ENCODE measurements at places on chromosomes 3 and 15.

DNA sequence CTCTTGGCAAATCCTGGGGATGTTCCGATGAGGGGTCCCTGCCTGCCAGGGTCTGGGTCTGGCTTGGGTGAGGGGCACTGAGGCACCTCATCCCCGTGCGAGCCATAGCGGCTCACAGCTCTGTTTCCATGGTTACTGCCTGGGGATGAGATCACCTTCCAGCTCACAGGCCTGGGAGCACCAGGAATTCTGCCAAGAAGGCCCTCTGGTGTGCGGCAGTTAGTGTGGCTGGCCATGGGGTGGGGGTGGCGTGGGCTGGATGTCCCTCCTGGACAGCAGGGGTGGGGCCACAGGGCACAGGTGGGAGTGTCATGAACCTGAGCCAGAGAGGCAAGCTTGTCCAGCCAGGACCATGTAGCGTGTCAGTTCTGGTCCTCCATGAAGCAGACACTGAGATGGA, 22.1 kb upstream of the PRR23E start:
- peak; percentile 65 for DNase-seq

DNA sequence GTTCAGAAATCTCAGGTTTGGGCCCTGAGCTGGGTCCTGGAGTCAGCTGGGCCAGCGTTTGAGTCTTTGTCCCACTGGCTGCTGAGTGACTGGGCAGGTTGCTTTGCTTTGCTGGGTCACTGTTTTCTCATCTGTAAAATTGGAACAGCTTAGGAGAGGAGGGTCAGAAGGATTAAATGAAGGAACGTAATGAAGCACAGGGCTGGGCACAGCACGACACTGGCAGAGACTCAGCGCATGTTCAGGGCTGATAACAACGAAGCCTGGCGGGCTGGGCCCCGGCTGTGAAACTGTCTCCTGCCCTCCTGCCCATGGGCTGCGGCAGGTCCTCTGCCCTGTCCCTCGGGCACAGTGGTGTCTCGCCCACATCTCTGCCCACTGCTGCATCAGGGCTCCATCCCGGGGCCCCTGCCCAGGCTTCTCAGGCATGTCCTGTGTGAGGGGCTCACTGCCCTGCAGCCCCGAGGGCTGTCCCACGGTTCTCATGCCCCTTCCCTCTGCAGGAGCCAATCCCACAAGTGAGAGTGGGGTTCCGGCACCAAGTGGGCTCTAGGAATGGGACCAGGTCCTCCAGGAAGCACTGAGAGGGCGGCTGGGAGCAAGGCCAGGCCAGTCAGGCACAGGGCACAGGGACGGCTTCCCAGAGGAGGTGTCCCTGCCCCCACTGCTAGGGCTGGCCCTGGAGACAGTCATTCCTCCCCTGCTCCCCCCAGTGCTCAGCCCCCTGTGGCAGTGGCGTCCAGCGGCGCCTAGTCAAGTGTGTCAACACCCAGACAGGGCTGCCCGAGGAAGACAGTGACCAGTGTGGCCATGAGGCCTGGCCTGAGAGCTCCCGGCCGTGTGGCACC, 88.0 kb downstream of the TBC1D2B start:
- DNase-seq, result no peak

GRCh38 chr15:35477312-35478262, 68.4 kb downstream of the DPH6 start:
- DNase-seq, result no peak

GRCh38 chr3:88985491-88985890, 121.9 kb upstream of the EPHA3 start:
- DNase-seq, result peak; percentile 62

GRCh38 chr3:101823525-101823924, 25.8 kb upstream of the NFKBIZ start:
- peak; percentile 59 for DNase-seq

DNA sequence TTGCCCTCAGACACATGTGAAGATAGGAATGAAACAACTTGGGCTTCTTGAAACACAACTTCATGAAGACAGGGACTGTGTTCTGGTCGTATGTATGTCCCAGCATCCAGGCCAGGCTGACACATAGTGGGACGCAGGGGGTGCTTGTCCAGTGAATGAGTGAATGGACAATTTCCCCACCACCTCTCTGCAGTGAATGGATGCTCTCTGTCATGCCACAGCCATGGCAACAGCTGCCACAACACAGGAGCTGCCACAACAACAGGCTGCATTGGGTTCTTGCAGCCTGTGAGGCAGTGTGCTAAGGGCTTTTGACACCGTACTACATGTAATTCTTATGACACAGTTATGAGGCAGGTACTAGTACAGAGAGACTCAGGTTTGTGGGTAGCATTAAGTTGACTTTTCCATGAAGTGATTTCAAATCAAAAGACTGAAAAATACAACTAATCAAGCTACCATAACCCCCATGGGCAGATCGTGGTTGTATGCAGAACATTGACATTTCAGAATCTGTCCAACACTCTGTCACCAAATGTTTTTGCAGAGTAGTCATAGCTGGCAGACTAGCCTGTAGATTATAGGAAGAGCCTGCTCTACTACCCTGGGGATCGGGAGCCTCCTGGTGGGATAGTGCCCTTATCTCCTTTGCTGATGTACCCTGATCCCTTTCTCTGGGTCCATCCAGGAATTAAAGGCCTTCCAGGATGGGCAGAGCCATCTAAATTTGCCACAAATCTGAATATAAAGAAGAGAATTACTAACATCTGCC, 40.8 kb downstream of the CLSTN2 start:
- DNase-seq, result no peak

DNA sequence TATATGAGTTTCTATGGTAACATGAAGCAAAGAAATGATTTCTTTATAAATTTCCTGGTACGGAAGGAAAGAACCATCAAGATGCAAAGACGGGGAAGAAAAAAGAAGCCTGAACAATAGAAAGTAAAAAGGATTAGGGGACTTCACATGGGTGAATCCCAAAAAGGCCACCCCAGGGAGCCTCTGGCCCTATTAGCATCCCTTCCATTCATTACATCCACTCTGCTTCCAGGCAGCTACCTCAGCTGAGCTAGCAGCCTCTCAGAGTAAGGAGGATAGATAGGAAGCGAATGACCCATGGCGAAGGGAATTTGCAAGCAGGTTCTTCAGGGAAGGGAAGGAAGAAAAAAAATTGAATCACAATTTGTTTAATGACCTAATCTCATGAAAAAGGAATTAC, 81.6 kb downstream of the GABRB3 start:
- no peak for DNase-seq

DNA sequence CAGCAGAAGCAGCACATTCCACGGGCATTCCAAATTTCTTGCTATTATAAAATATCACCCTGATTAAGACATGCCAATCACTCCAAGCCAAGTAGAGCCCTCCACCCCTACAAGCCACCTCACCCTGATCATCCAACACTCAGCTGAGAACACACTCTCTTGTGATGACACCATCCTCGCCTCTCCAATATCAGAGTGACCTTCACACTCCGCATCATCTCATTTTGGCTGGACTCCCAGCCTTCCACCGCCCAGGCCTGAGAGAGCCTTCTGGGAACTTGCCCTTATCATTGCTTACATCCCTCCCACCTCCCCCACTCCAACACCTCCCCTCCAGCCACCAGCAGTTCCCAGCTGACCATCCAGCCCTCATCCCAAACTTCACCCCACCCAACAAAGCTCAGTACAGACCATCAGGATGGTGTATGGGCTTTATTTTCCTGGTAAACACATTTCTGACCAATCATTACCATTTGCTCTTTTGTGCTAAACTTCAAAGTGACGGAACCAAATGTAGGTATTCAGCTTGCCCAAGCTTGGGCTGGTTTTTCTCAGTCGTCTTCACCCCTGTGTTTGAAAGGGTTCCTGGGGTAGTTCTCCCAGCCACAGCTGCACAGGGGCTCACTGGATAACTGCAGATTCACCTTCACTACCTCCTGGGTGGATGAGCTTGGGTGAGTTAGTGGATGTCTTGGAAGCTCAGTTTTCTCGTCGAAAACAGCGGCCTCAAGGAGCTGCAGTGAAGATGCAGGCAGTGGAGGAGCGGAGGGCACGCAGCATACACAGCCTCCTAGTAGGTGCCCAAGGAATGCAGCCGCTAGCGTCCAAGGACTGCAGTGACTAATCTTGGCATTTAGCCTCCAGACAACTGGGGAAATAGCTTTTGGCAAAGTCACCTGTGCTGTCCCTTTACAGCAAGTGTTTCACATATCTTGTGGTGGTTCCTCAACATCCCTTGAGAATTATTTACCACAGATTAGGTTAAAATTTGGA, 115.1 kb downstream of the LIPC start:
- peak; percentile 92 for DNase-seq

- no peak for DNase-seq
Measured at GRCh38 chr3:134294302-134295280, 43.9 kb upstream of the RYK start.

GRCh38 chr15:55270291-55270690, 19.3 kb downstream of the RAB27A start:
- DNase-seq, result no peak

DNA sequence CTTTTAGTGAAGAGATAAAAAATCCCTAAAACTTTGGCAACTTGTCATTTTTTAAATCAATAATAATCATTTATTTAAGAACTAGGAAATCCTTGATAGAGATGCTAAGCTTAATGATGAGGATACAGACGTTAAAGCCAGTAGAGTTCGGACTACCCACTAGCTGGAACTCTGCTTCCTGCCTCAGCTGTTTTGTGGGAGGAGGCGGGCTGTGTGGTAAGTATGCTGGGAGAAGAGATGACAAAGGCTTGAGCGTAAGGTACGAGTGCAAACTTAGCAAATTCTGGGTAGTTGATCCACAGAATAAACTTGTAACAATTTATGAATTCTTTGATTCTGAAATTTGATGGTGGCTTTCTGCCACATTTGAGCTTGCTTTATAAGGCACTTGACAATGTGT, 111.2 kb upstream of the NANOGP8 start:
- DNase-seq, result no peak

- DNase-seq, result no peak
Measured at GRCh38 chr3:19881036-19881435, 53.0 kb downstream of the EFHB start.

GRCh38 chr15:98909968-98910885, 97.4 kb downstream of the PGPEP1L start:
- no peak for DNase-seq

DNA sequence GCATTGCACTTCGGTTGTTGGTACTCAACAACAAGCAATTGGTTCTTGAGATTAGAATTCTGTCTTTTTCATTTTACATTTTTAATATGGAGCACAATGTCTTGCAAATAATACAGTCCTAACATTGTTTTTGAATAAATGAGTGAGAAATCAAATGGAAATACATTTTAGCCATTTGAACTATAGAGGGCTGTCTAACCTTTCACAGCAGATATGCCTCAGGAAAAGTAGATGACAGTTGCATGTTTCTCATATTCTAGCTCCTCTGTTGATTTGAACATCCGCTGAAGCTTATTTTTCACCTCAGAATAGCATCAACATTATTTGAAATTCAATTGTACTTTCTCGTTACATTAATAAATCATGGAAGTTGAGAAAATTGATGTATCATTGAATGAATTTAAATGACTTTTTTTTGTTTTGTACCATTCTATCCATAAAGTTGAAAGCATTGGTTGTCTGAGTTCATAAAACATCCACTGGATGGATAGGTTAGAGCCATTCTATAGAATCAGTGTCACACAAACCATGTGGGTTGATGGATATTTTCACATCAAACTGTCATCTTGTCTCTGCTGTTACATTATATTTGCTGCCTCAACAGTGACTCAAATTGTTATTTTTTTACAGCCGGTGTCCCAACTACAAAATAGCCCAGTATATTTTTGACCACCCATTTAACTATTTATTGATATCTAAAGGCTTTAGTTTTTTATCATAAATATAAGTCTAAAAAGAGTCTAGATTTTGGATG, 928.3 kb downstream of the NSUN3 start:
- DNase-seq, result no peak

DNA sequence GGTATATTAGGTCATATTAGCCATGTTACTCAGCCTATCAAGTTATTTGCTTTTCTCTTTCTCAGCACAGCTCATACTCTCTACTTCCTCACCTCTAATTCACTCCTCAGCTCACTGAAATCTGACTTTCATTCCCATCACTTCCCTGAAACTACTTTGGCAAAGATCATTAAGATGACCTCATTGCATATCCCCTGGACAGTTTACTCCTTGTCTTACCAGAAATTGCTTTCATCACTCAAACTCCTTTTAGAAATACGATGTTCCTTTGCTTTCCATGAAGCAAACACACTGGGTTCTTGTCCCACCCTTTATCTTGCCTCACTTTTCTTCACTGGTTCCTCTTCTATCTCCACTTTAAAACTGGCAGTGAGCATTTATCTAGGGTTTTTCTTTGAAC, 354.4 kb downstream of the TUSC7 start:
- no peak for DNase-seq

GRCh38 chr3:138019281-138020069, 9.5 kb downstream of the CLDN18 start:
- no peak for DNase-seq

DNA sequence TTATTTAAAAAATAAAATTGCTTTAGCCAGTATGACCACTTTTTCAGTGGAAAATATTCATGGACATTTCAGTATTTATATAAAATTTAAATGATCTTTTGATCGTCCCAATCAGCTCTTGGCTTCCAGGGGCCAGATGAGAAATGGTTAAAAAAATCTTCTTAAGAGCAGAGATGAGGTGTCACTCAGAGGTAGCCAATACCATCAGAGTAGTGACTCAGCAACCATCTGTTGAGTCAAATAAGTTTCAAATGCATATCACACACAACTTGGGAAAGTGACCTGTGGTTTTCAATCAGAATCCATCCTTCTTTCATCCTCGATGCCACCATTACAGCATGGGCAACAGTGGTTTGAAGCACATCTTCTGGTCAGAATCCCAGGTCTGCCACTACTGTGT, 958.8 kb upstream of the NR2F2 start:
- peak; percentile 61 for DNase-seq

DNA sequence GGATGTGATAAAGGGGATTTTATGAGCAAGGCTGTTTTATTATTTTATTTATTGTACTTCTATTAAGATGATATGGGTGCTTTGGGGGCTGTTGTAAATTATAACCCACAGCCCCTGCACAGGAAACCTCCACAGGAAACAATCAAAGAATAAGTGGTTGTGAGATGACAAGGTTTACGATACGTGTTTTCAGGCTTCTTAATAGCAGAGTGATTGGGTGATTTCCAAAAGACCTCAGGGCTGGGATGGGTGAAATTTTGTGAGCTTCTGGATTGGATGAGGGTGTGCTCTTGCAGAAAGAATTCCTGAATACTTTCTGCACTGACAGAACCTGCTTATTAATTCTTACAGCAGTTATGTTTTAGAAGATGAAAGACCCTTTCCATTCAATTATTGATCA, 21.4 kb downstream of the CHL1 start:
- DNase-seq, result no peak

DNA sequence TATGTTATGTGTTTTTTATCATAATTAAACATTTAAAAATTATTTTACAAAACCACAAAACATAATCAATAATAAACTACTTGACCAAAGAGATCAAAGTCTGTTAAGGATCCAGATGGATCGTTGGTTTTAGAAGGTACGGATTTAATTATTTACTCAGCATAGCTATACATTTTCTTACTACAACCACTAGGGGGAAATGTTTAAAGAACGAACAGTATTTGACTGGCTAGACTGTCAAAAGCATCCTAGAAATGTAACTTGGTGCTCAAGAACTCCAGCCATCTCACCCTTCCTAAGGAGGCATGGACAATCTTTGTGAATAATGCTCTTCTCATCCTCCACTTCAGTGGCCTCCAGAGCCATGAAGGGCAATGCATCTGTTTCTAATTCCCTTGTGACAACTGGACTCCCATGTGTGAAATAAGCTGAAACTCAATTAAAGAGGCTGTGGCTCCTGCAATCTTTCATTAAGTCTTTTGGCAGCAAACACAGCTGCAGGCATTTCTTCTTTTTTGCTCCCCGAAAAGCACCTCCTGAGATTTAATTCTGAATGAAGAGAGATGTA, 94.7 kb upstream of the TUSC7 start:
- DNase-seq, result peak; percentile 1

GRCh38 chr3:179063945-179064560, 7.6 kb downstream of the ZMAT3 start:
- peak; percentile 87 for DNase-seq
